ENCODE measurements at places on chromosomes 5 and 9. TPM values are rescaled to one million over a fixed set of nuclear protein-coding genes. Genes with fewer than 3 reads are reported as not detected.
A peak's percentile ranks its signal among the peaks of the same experiment; 100 is the strongest.

DNA sequence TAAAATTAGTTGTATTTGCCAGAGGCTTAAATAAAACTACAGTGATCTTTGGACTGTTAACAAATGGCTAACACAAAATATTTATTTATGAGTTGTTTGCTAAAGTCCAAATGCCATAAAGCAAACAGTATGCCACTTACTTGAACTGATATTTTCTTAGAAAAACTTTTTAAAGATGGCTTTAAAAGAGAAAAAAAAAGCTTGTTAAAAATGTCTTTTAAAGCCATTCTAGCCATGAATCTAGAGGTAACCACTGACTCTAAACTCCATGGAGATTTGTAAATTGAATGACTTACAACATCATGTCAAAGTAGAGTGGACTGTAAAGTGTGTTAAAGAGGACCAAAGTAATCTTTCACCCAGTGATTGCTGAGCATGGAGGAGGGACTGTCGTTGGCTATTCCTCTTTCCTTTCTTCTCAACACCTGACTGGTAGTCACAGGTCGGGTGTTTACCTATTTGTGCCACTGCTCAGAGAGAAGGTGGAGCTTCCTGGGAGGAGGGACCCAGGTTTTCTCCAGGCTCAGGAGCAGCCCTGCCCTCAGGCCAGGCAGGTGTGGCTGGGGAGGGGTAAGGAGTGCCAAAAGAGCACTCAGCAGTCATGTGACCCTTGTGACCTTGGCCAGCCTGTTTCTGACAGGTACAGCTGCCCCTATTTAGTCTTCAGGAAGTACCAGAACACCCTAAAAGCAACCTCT lies 69.1 kb upstream of the TJP2 start:
- no peaks in the 10 kb centered on the region for H3K4me1 ChIP-seq
- no peaks in the 10 kb centered on the region for H3K27me3 ChIP-seq
- no peak for DNase-seq
- H3K27ac ChIP-seq: no peak overlapping the region
- no peaks in the 10 kb centered on the region for H3K36me3 ChIP-seq
- no peak overlapping the region for H3K4me3 ChIP-seq

DNA sequence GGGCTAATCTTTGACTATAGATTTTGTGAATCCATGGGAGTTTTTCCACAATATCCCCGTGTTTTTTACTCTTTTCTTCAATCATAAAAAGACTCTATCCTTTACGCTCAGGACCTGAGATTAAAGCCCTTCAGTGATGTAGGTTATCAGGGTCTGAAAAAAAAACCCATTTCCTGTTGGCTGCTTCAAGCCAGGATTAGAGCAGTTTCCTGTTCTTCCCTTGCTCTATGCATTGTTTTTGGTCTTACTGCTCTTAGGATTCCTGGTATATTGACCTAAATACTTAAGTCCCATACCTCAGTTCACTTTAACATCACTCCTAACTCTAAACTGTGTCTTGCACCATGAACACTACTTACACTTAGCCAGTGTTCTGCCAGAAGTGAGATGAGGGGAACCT lies 319.3 kb upstream of the CHD1 start:
- no peak overlapping the region for H3K27ac ChIP-seq
- no peaks in the 10 kb centered on the region for H3K36me3 ChIP-seq
- no peaks in the 10 kb centered on the region for H3K4me1 ChIP-seq
- H3K4me3 ChIP-seq: no peak overlapping the region

- H3K36me3 ChIP-seq: no peaks in the 10 kb centered on the region
- H3K27me3 ChIP-seq: no peaks in the 10 kb centered on the region
- no peaks in the 10 kb centered on the region for H3K4me1 ChIP-seq
- no peak overlapping the region for H3K4me3 ChIP-seq
Observed at GRCh38 chr5:118806571-118806970, 181.8 kb downstream of the DTWD2 start.

GRCh38 chr9:83721509-83721908 lies 13.8 kb upstream of the UBQLN1 start:
- H3K27me3 ChIP-seq: no peaks in the 10 kb centered on the region
- no peak for DNase-seq
- no peak overlapping the region for H3K27ac ChIP-seq
- H3K36me3 ChIP-seq: no peaks in the 10 kb centered on the region

DNA sequence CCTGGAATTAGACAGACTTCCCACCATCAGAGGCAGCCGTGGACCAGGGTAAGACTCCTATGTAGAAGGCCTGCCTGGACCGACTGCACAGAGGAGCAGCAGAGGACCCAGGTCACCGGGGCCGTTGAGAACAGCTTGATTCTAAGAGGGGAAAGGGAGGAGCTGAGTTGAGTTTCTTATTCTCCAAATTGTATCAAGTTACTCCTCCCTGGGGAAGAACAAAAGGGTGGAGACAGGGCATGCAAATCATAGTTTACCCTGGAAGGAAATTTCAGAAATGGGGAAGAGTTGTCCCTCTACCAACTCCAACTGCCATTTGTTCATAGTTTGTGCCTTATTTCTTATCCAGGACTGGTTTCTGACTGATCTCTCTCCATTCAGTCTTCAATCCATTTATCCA lies 20.9 kb upstream of the SLC31A2 start:
- no peaks in the 10 kb centered on the region for H3K27me3 ChIP-seq
- H3K4me1 ChIP-seq: no peaks in the 10 kb centered on the region
- no peak overlapping the region for H3K27ac ChIP-seq
- no peaks in the 10 kb centered on the region for H3K36me3 ChIP-seq
- no peak for DNase-seq

GRCh38 chr9:31535651-31536050 lies 848.8 kb upstream of the ACO1 start:
- H3K4me3 ChIP-seq: no peak overlapping the region
- H3K4me1 ChIP-seq: peaks cover 2% of the 10 kb centered on the region
- H3K27me3 ChIP-seq: no peaks in the 10 kb centered on the region
- no peaks in the 10 kb centered on the region for H3K36me3 ChIP-seq

- DNase-seq: no peak
- H3K27ac ChIP-seq: no peak overlapping the region
- H3K27me3 ChIP-seq: no peaks in the 10 kb centered on the region
- H3K4me3 ChIP-seq: no peak overlapping the region
- H3K4me1 ChIP-seq: peaks cover 45% of the 10 kb centered on the region
Observed at GRCh38 chr5:151682240-151682639, 4.5 kb downstream of the SPARC start.

DNA sequence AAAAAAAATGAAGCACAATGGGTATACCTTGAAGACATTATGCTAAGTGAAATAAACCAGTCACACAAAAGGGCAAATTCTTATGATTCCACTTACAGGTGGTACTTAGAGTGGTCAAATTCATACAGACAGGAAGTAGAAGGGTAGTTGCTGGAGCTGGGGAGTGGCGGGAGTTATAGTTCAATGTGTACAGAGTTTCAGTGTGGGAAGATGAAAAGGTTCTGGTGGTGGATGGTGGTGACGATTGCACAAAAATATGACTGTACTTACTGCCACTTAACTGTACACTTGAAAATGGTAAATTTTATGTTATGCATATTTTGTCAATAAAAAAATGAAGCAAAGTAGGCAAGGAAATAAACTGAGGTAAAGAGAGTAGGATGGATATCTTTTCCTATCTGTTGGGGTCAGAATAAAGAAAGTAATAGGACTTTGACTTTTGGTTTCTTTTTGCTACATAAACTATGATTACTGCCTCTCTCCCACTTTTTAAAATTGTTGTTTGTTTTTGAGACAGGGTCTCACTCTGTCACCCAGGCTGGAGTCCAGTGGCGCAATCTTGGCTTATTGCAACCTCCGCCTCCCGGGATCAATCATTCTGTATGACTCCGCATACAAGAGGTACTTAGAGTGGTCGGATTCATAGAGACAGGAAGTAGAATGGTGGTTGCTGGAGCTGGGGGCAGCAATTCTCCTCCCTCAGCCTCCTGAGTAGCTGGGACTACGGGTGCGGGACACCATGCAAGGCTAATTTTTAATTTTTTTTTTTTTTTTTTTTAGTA lies 4.0 kb upstream of the PSAT1 start:
- H3K4me3 ChIP-seq: no peak overlapping the region
- no peaks in the 10 kb centered on the region for H3K36me3 ChIP-seq
- no peaks in the 10 kb centered on the region for H3K27me3 ChIP-seq
- H3K27ac ChIP-seq: no peak overlapping the region

- H3K27ac ChIP-seq: no peak overlapping the region
- no peak overlapping the region for H3K4me3 ChIP-seq
- no peaks in the 10 kb centered on the region for H3K36me3 ChIP-seq
- no peaks in the 10 kb centered on the region for H3K27me3 ChIP-seq
- no peaks in the 10 kb centered on the region for H3K4me1 ChIP-seq
Observed at GRCh38 chr9:114088571-114089170, 10.4 kb downstream of the KIF12 start.

DNA sequence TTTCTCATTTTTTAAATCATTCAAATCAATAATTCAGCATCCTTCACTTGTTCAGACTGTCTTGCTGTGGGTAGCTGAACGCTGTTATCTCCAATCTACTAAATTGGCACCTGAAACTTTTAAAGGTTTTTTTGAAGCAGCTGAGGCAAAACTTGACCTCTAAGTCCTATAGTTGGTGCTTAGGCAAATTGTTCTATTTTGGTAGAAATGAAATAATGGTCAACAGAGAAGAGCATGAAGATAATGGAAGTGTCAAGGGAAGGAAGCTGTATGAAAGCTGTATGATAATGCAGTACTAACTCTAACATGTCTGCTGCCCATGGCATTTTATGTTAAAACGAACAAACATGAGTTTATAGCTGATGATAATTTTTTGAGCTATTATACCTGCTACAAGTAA lies 138.0 kb downstream of the GDNF start:
- no peaks in the 10 kb centered on the region for H3K27me3 ChIP-seq
- no peak overlapping the region for H3K27ac ChIP-seq
- no peak overlapping the region for H3K4me3 ChIP-seq

- H3K4me1 ChIP-seq: no peaks in the 10 kb centered on the region
- no peak overlapping the region for H3K4me3 ChIP-seq
- no peak for DNase-seq
- no peaks in the 10 kb centered on the region for H3K27me3 ChIP-seq
- no peaks in the 10 kb centered on the region for H3K36me3 ChIP-seq
- peak overlapping the region; percentile 4 for H3K27ac ChIP-seq
Observed at GRCh38 chr9:16986556-16986955, 116.1 kb upstream of the BNC2 start.

GRCh38 chr5:138869763-138870500 lies 5.2 kb downstream of the LRRTM2 start:
- H3K4me1 ChIP-seq: peaks cover 39% of the 10 kb centered on the region
- no peak for DNase-seq
- no peak overlapping the region for H3K4me3 ChIP-seq
- H3K27ac ChIP-seq: peak overlapping the region; percentile 39
- no peaks in the 10 kb centered on the region for H3K27me3 ChIP-seq

DNA sequence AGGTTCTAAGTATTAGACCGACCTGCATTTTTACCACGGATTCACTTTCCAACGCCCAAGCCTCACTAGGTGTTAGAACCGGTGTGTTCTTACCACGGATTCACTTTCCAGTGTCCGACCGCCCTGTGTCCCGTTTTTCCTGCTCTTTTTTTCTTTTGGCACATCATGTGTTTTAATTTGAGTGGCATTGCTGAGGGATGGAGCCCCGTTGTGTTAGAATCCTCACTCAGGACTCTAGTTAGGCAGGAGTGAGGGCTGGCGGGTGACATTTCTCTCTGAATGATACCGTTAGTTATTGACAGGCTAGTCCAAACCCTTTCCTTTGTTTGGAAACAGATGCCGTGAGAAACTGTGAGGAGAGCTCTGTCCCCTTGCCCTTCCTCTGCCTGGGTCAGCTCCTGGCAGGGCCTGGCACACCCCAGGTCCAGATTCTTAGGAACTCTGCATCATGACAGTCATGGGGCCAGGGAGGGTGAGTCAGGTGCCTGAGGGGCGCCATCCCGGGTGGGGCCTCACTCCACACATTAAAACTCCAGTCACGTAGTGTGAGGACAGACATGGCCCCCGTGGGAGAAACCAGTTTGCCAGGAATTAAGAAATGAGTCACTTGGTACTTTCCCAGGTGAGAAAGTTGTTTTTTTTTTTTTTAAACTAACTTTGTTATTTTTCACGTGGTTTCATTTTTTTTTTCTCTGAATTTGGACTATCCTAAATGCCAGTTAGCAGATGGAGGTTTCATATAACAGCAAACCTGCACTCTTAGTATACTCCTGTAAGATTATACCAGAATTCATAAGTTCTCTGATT lies 15.8 kb downstream of the EXOC3 start:
- H3K36me3 ChIP-seq: peaks cover 30% of the 10 kb centered on the region
- H3K4me1 ChIP-seq: no peaks in the 10 kb centered on the region
- H3K27me3 ChIP-seq: no peaks in the 10 kb centered on the region
- no peak overlapping the region for H3K4me3 ChIP-seq

DNA sequence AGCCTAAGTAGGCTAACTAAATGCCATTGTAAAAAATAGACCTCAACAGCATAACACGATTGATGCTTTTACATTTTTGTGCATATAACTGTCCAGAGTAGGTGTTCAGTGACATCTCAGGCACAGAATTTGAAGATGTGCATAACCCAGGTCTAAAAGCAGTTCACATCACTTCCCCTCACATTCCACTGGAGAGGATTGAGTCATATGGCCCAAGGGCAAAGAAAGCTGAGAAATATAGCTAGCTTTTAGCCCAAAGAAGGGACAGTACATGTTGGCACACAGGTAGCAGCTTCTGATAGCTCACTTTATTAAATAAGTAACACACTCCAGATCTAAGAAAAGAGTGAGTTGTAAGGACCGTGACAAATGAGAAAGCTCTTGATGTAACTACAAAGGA lies 2259.5 kb upstream of the WWC1 start:
- no peak for DNase-seq
- no peaks in the 10 kb centered on the region for H3K36me3 ChIP-seq
- H3K4me3 ChIP-seq: no peak overlapping the region
- no peaks in the 10 kb centered on the region for H3K27me3 ChIP-seq
- no peak overlapping the region for H3K27ac ChIP-seq
- no peaks in the 10 kb centered on the region for H3K4me1 ChIP-seq

- no peaks in the 10 kb centered on the region for H3K27me3 ChIP-seq
- H3K36me3 ChIP-seq: no peaks in the 10 kb centered on the region
- peaks cover 8% of the 10 kb centered on the region for H3K4me1 ChIP-seq
Observed at GRCh38 chr5:17381932-17382331, 116.1 kb upstream of the TAF11L2 start.

DNA sequence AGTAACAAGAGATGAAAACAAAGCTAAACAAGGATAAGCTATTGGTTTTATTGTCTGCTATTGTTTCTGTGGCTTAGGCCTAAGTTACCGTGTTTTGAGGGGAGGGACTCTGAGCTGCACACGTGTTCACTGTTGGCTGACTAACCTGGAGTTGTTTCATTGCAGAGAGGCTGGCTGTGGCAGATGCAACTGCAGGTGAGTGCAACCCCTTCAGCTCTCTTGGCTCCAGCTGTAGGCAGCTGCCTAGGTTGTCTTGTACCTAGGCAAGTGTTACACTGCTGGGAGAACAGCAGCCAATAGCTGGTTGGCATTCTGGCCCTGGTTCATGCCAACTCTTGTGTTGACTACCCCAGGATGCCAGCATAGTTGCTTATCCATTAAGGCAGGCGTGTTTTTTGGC lies 17.6 kb upstream of the MATR3 start:
- no peaks in the 10 kb centered on the region for H3K27me3 ChIP-seq
- H3K4me3 ChIP-seq: peak overlapping the region; percentile 3
- H3K36me3 ChIP-seq: peaks cover 34% of the 10 kb centered on the region
- H3K4me1 ChIP-seq: peaks cover 20% of the 10 kb centered on the region

RNF183 gene
- not detected for polyA plus RNA-seq

PTGDS gene
- not detected for polyA plus RNA-seq

C9orf152 gene
- polyA plus RNA-seq: not detected

RBM22 gene
- polyA plus RNA-seq: 30.7 TPM

GDA gene
- polyA plus RNA-seq: not detected

INSL4 gene
- not detected for polyA plus RNA-seq

RANBP3L gene
- polyA plus RNA-seq: not detected

CCL27 gene
- 0.10 TPM for polyA plus RNA-seq

TAF11L10 gene
- not detected for polyA plus RNA-seq

SPINK1 gene
- polyA plus RNA-seq: not detected
